ENCODE measurements at places on chromosomes 7 and 10.
A peak's percentile ranks its signal among the peaks of the same experiment; 100 is the strongest.

DNA sequence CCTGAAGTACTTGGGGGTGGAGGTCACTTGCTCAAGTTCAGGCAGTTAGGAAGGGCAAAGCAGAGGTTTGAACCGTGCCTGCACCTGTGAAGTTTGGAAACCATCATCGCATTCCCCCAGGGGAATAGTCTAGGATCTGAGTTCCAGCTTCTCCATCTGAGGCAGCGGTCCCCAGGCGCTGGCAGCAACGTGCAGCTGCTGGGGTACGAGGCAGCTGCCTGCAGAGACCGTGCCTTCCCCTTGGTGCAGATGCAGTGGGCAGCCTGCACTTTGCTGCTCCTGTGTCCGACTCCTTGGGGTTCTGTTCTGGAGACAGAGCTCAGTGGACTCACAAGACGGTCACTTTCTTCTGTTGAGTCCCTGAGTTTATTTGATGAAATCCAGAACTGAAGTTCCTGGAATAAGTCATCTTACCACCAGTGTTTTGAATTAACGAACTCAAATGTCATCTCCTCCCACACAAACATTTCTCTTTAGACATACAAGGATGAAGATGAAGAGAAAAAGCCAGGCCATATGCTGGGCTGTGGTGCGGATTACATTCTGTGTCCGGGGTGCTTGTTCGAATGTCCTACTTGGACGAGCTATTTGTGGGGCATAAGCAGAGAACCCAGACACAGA lies 19.9 kb upstream of the GIMAP8 start:
- DNase-seq = no peak

- no peak for DNase-seq
Measured at GRCh38 chr7:131250331-131250730, 77.3 kb upstream of the MKLN1 start.

GRCh38 chr7:142785841-142786250 lies 15.1 kb downstream of the PRSS2 start:
- peak; percentile 68 for DNase-seq

- no peak for DNase-seq
Measured at GRCh38 chr10:34872820-34873219, 57.7 kb upstream of the PARD3 start.

GRCh38 chr7:112383671-112384417 lies 66.4 kb upstream of the IFRD1 start:
- DNase-seq = no peak

GRCh38 chr7:139853506-139854123 lies 24.6 kb downstream of the TBXAS1 start:
- no peak for DNase-seq

- no peak for DNase-seq
Measured at GRCh38 chr10:51502124-51502523, 197.3 kb downstream of the CSTF2T start.

GRCh38 chr10:21387868-21388267 lies 137.6 kb downstream of the SKIDA1 start:
- no peak for DNase-seq

GRCh38 chr10:114498413-114499111 lies 94.3 kb upstream of the AFAP1L2 start:
- DNase-seq = no peak

DNA sequence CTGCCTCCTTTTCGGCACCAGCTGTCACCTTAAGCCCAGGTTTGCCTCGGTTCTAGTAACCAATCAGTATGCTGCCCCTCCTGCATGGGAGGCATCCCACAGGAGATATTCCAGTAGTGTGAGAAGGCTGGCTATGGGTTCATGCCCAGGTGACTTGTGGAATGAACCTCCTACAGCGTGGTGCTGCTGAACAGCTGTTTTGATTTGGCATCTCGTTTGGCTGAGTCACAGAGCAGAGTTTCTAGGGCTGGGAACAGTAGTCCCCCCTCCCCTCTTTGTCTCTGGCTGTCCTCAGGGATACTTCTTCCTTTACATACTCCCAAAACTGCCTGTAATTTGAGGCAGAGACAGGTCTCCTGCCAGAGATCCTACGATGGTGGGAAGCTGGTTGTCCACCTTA lies 16.1 kb downstream of the R3HCC1L start:
- no peak for DNase-seq

GRCh38 chr10:11294831-11295450 lies 277.3 kb downstream of the CELF2 start:
- DNase-seq = no peak

- DNase-seq = no peak
Measured at GRCh38 chr10:82722273-82722672, 847.3 kb downstream of the NRG3 start.

DNA sequence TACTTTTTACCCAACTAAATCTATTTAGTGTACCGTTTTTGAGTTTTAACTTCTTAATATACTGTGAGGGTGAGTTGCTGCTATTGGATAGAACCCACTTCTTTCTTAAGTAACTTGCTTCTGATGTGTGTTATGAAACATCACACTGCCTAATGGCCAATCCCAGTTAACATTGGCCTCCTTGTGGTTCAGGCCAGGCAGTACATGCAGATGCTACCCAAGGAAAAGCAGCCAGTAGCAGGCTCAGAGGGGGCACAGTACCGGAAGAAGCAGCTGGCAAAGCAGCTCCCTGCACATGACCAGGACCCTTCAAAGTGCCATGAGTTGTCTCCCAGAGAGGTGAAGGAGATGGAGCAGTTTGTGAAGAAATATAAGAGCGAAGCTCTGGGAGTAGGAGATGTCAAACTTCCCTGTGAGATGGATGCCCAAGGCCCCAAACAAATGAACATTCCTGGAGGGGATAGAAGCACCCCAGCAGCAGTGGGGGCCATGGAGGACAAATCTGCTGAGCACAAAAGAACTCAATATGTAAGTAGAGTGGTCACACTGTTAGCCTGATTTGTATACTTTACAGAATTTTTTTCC lies 39.7 kb downstream of the TES start:
- DNase-seq = no peak

- DNase-seq = peak; percentile 46
Measured at GRCh38 chr10:63720072-63720537, 198.9 kb downstream of the REEP3 start.

GRCh38 chr7:69651101-69651590 lies 52.9 kb downstream of the AUTS2 start:
- DNase-seq = no peak
